ENCODE measurements at places on chromosomes 6 and 20.
A peak's percentile ranks its signal among the peaks of the same experiment; 100 is the strongest.

- no peak for DNase-seq
These were observed 13.0 kb downstream of the E2F3 start for GRCh38 chr6:20414711-20415110.

GRCh38 chr6:157479464-157480303 lies 98.7 kb downstream of the ZDHHC14 start:
- DNase-seq: no peak

- peak; percentile 93 for DNase-seq
These were observed 76.6 kb downstream of the SLX4IP start for GRCh38 chr20:10511509-10512251.

DNA sequence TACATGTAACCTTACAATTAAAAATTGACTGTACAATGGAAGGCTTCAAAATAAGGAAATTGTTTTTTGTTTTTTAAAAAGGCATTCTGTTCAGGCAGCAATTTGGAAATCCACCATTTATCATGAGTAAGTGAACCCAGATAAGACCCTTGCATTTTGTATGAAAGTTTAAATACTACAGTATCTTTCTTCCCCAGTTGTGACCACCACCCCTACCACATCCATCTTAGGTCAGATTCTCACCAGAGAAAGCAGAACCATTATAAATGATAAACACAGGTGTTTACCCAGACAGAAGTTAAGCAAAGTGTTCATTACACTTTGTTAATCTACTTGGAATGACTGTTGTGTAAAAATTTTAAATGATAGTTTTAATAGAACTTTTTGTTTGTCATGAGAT lies 20.2 kb downstream of the SENP6 start:
- no peak for DNase-seq

DNA sequence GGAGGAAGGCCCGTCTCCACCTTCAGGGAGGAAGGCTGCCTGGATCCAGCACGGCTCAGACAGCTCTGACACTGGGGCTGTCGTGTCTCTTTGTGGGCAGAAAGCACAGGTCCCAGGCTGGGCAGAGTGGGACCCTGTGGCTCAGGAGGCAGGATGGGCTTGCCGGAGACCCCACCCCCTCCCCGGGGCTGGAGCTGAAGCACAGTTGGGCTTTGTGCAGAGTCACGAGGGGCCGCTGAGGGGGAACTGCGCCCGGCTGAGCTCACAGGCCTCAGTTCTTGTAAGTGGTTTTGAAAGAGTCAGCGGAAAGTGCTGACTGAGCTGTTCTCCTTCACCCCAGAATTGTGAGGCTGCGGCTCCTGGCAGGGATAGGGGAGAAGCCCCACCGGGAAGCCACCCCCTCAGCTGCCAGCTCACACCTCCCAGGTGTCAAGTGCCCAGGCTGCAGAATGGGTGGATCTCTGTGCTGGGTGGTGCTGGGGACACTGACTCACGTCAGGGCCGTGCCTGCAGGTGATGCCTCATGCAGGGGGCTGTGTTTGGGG lies 145.5 kb upstream of the RNF24 start:
- no peak for DNase-seq

DNA sequence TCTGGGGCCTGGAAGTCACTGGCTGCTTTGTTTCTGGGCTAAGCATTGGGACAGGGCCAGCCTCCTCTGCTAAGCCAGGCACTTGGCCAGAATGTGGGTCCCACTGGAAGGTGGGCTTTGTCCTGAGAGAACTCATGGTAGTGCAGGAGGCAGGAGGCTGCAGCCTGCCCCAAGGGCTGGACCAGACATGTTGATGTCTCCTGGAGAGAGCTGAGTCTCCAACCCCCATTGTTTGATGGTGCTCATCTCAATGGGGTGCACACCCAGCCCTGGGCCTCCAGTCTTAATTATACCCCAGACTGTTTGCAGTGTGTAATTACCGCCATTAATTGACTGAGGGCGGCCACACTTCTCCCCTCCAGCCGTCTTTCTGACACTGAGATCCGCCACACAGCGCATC lies 220.5 kb upstream of the PMEPA1 start:
- no peak for DNase-seq

- DNase-seq: no peak
These were observed 954.4 kb downstream of the PHF3 start for GRCh38 chr6:64589961-64590360.

GRCh38 chr6:52839124-52840055 lies 1.2 kb downstream of the GSTA5 start:
- peak; percentile 16 for DNase-seq

DNA sequence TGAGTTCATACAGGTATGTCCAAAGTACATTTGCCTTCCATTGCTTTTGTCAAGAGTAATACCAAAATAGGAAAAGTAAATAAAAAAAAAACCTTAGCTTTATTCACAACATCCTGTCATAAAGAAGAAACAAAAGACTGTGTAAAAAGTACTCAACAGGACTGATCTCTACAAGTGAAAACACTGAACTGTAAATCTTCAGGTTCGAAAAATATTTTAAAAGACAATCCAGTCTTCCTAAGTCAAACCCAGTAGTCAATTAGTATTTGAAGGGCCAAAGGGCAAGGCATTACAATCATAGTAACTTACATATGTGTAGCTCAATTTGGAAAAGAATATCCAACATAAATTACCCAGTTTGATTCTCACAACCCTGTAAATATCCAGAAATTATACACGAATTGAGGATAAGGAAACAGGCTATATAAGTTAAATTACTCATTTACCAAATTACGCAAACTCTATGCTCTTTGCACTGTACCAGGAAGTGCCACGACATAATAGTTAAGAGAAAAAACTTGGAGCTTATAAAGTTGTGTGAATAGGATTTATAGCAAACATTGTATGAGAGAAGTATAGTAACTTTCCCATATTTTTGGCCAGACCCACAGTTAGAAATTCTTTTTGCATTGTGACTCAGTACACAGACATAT lies 21.2 kb downstream of the PTPRK start:
- DNase-seq: no peak

DNA sequence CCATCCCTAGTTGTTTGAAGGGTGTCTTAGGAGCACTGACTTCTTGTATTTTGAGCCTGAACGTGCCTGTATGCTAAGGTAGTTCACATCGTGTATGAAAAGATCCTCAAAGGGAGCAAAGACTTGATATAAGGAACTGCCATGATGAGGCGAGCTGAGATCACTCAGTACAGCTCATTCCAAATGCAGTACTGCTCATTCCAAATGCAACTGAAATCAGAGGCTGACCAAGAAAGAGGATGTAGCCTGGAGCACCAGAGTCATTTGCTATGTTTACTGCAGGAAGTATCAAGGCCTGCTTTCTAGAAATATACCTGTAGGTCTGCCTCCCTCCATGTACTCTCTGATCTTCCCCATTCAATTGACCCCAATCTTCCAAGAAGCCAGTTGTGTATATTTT lies 832.2 kb downstream of the EYS start:
- no peak for DNase-seq

GRCh38 chr6:155604991-155605390 lies 149.4 kb upstream of the NOX3 start:
- DNase-seq: no peak

GRCh38 chr6:14694308-14694707 lies 551.6 kb upstream of the JARID2 start:
- DNase-seq: no peak

DNA sequence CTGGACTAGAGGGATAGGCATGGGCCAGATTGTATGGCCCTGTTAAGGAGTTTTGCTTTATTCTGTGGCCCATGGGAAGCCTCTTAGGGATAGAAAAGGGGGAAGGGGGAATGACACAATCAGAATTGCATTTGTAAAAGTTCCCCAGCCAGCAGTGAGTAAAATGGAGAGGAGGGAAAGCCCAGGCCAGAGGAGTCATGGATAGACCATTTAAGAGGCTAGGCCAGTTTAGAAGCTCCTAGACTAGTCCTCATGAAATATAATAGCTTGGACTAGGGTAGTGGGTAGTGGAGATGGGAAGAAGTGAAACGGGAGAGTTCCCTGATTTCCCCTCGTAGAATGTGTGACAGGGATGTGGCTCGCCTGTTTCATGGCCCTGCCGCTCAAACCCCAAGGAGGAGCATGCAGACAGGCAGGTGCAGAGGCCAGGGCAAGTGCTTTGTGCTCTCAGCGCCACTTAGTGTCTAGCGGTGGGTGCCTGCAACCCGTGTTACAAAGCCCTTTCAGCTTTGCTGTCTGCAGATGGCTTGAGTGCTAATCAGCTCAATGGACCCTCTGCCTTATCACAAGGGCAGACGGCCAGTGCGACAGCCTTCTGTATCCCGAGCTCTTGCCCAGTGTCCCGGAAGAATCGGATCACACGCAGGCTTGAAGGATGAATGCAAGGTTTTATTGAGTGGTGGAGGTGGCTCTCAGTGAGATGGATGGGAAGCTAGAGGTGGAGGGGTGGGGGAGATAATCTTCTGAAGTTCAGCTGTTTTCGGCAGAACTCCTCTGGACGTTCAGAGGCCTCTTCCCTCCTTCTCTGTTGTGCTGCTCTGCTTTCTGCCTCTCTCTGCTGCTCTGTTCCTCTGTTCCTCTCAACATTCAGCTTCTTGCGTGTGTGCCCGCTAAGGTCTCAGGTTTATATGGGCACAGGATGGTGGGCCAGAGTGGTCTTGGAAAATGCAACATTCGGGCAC lies 141.1 kb downstream of the CEP57L1 start:
- no peak for DNase-seq

DNA sequence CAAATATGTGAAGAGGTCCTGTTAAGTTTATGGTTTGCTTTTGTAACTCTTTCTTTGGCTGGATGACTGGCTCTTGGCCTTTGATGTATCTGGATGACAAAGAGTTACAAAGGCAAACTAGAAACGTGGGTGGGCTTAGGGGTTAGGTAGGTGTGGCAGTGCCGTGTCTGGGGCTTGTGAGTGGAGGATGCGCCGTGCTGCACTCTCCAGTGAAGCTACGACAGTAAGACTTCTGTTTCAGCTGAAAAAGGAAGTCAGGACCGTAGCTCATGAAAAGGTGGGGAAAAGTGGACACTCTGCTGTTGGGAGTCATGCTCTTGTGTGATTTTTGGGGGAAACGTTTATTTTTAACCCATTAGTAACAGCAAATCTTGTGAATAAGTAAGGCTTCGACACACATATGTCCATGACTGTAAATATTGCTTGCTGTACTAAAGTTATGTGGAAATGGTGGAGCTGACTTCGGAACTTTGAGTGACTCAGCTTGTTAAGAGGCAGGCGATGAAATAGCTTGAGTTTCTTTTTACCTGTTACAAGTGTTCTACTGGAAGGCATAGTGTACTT lies 45.6 kb downstream of the DUSP22 start:
- no peak for DNase-seq

- DNase-seq: no peak
These were observed 7.6 kb downstream of the PLEKHG1 start for GRCh38 chr6:150607329-150607650.

- no peak for DNase-seq
These were observed 92.5 kb downstream of the SPTLC3 start for GRCh38 chr20:13101276-13101675.

GRCh38 chr6:3290931-3291211 lies 32.1 kb downstream of the PSMG4 start:
- DNase-seq: no peak

GRCh38 chr6:106546261-106546690 lies 83.0 kb downstream of the RTN4IP1 start:
- no peak for DNase-seq

GRCh38 chr6:82033631-82034211 lies 213.8 kb downstream of the IBTK start:
- no peak for DNase-seq

DNA sequence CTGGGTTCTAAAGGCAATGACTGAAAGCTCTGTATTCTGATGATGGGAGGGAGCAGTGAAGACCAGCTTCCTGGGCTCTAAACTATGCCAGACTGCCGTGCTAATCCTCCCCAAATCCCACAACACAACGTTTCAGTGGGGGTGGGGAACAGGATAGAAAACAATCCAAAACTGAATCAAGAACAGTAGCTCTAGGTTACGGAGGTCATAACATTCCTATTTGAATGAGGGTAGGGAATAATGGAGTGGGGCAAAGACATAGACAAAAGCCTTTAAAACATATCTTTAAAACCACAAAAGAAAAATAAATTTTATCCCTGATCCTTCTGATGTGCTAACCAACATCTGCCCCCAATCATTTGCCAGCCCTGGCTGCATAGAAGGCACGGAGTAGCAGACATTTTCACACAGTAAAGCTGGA lies 7.8 kb downstream of the USP49 start:
- no peak for DNase-seq

GRCh38 chr6:157571269-157571668 lies 190.3 kb downstream of the ZDHHC14 start:
- DNase-seq: no peak

DNA sequence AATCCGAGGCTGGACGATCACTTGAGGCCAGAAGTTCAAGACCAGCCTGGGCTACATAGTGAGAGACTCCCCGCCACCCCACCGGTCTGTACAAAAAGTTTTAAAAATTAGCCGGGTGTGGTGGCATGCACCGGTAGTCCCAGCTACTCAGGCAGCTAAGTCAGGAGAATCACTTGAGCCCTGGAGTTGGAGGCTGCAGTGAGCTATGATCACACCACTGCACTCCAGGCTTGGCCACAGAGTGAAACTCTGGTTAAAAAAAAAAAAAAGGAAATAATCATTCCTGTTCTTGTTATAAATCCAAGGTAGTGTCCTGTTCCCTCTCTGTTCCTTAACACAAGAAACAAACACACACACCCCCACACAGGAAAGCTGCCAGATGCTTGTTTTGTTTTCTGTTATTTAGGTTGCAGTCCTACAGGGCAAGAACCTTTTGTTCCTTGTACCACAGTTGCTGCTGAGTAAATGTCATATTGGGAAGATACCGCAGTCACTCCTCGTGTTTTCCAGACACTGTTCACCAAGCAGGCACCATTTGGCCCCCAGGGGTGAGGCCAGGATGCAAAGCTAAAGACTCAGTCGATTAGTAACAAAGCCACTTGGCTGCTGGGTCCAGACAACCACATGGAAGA lies 28.9 kb downstream of the ASIP start:
- DNase-seq: no peak

GRCh38 chr6:34333858-34334257 lies 58.6 kb downstream of the NUDT3 start:
- DNase-seq: no peak

DNA sequence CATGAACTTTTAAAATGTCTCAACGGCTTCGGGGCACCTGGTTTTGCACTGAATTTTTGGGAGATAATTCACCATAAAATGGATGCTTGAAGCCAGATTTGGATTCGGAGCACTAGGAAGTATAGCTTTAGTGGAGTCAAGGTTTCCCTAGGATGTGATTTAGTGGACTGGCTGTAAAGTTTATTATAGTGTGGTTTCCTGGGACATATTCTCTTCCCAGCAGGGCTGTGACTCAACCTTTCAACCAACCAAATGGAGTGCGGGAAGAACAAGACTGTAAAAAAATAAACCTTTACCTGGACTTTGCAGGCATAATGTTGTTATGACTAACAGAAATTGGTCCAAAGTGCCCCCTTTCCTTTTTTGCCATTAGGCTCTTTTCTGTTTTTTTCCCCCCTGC lies 327.4 kb upstream of the MAN1A1 start:
- DNase-seq: no peak
